AG09309 (cell line): ENCODE measurements at places on chromosomes 12 and 14.

DNA sequence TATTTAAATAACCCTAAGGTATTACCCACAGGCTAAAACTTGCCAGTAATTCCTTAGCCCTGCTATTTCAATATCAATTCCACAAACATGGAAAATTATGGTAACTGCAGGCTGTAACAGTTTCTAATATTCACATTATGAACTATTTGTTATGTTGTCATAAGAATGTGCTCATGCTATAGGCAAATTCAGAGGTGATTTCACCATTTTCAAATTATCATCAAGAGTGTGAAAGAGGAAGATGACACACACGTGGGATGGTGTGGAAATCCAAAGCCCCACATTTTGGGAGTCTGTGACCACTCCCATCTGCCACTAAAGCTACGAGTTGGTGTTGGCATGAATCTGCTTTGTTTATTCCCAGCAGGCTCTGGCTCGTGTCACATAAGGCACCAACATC lies 5.9 kb upstream of the MYO1A start:
- DNase-seq = no peak

DNA sequence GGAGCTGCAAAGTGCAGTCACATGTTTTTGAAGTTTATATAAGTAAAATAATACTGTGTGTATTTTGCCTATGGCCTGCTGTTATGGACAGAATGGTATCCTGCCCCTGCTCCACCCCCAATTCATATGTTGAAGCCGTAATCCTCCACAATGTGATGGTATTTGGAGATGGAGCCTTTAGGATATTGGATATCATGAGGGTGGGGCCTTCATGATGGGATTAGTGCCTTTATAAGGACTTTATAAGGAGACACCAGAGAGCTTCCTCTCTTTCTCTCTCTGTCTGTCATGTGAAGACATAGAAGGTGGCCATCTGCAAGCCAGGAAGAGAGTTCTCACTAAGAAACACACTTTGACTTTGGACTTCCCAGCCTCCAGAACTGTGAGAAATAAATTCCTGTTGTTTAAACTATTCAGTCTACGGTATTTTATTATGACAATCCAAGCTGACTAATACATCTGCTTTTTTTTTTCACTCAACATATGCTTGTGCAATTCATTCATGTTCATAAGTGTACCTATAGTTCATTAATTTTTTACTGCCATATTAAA lies 3.1 kb upstream of the CHPT1 start:
- no peak for DNase-seq

DNA sequence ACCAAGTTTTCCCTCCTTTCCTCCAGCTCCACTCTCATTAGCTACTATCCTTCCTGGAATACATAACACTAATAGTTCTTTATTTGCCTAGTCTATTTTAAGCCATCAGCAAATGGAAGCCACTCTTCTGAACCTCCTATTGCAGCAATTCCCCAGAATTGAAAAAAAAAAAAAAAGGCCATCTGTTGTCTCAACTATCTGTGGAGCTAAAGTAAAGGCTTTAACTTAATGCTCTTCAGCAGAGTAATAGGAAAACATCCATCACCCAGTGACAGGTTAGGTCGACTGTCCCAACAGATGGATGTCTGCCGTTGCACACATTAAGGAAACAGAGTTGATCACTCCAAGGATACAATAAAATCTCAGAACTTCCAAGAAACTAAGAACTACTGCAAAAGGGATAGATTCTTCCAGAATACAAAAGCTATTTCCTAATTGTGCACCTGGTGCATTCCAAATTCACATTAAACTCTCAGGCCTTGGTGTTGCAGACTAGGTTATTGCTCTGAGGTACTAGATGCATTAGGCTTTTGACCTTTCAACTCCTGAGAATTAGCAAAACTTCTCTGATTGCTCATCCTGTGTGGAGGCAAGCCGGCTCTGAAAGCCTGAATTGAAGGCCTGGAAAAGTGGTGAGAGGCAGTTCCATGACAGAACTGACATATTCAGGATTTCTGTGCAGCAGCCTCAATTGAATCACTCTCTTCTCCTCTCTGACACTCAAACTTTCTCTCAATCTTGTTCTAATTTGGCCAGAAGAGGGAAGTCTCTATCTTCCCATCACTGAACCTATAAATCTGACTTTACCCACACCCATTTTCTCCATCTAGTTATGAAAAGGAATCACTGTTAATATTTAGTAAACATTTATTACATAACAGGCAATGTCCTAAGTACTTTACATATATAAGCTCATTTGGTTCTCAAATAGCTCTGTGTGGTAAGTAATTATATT lies 238.4 kb upstream of the HMGA2 start:
- no peak for DNase-seq

DNA sequence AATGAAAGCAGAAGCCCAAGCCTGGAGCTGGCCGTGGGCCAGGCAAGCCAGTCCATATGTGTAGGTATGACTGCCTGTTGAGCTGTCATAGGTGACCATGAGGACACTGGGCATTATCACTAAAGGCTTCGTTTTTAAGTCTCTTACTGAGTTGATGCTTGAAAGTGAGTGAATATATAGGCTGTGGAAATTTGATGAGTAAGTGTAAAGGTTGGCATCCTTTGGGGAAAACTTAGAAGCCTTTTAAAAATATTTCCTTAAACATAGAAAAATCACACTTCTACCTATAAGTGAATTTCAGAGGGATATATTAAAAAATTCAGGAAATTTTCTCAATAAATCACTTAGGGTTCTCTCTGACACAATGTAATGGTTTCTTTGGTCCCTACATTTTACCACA lies 396.5 kb downstream of the FOXG1 start:
- DNase-seq = no peak

DNA sequence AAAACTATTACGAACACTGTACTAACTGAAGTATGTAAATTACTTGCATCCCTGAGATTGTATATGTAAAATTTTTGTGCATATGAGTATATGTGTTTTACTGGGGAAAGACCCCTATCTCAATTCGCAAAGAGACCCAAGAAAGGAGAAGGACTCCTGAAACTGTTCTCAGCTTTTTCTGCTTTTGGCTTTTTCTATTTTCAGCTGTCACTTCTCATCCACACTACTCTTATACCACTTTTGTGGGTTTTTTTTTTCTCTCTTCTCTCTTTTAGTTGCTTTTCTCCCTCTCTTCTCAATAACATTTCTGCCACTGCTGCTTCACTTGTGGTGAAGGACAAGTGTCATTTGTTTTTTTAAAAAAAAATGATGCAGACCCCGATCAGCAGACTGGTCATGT lies 39.8 kb downstream of the NIN start:
- DNase-seq = no peak

- no peak for DNase-seq
Measured at GRCh38 chr14:99286761-99287160, 14.8 kb upstream of the BCL11B start.

GRCh38 chr12:92021666-92022035 lies 124.0 kb downstream of the BTG1 start:
- no peak for DNase-seq

- DNase-seq = no peak
Measured at GRCh38 chr14:93936245-93936644, 9.1 kb downstream of the FAM181A start.

DNA sequence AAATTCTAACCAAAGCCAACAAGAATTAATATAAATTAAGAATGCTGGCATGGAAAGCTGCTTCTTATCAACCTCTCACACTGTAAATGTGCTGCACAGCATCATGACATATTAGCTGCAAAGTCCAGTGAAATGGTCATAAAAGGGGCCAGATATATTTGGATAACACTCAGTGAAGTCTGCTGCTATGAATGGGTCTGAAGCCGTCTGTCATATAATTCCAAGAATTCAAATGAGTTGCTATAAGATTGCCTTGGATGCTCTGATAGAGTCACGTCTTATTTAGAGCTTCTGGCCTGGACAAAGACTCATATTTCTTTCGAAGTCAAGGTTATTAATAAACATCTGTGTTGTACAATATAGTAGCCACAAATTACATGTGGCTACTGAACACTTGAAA lies 54.3 kb upstream of the OVCH1 start:
- no peak for DNase-seq

- DNase-seq = no peak
Measured at GRCh38 chr14:55936691-55937090, 181.5 kb upstream of the PELI2 start.

GRCh38 chr12:1657688-1658087 lies 28.7 kb downstream of the WNT5B start:
- DNase-seq = no peak

- DNase-seq = no peak
Measured at GRCh38 chr12:49937639-49938300, 12.8 kb upstream of the AQP2 start.

GRCh38 chr12:19151298-19151697 lies 21.8 kb downstream of the PLEKHA5 start:
- DNase-seq = no peak

- DNase-seq = no peak
Measured at GRCh38 chr12:67957383-67957782, 31.9 kb upstream of the IFNG-AS1 start.

GRCh38 chr12:113987261-113988063 lies 21.3 kb upstream of the RBM19 start:
- no peak for DNase-seq

GRCh38 chr12:5232826-5233500 lies 189.3 kb downstream of the KCNA5 start:
- DNase-seq = no peak

DNA sequence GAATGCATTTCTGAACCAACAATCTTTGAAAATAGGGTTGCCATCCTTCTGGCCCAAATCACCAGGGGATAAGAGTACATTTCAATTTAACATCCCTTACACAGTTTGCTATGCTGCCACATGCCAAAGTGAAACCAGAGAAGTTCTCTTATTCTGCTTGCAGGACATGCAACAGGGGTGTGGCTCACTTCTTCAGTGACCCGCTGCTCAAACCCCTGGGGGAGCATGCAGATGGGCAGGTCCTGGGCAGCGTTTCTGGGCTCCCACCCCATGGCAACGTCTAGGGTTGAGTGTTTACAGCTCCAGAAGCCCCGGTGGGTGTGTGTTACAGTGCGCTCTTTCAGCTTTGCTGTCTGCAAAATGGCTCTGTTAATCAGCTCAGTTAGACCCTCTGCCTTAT lies 1306.3 kb upstream of the TMEM132C start:
- no peak for DNase-seq
